Sigmoid colon (tissue), 7 donors: ENCODE measurements at places on chromosomes 1 and 21.

DNA sequence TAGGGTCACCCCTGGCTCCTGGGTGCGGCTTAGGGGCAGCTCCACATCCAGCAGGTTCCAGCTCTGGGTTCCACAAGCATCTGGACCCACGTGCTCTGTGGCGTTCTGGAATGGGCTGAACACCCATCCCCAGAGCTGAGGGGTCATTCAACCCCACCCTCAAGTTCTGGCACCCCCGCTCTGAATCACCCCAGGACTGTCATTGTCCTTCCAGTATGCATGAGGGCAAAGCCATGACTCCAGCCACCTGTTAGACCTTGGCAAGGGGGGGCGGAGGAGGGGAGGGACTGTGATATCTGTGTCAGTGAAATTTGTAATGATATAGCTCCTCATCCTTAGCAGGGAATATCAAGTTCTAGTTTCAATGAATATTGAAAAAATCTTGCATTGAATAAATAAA lies 12.3 kb downstream of the INSRR start:
- no peak for DNase-seq

GRCh38 chr1:1359308-1359663 lies 931 bp upstream of the MXRA8 start:
- no peak for DNase-seq

- no peak for DNase-seq
Measured at GRCh38 chr1:204599596-204599995, 83.4 kb downstream of the MDM4 start.

DNA sequence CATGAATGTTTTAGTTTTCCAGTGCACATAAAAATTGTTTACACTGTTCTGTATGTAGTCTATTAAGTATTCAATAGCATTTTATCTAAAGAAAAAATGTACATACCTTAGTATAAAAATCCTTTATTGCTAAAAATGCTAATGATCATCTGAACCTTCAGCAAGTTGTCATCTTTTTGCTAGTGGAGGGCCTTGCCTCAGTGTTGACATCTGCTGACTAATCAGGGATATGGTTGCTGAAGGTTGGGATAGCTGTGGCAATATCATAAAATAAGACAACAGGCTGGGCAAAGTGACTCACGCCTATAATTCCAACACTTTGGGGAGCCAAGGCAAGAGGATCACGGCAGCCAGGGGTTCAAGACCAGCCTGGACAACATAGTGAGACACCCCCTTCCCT lies 9.0 kb downstream of the DYNLT5 start:
- no peak for DNase-seq

- DNase-seq: no peak
Measured at GRCh38 chr1:176211396-176212165, 4.5 kb upstream of the COP1 start.

- DNase-seq: no peak
Measured at GRCh38 chr1:10516925-10517676, 42.4 kb downstream of the PEX14 start.

DNA sequence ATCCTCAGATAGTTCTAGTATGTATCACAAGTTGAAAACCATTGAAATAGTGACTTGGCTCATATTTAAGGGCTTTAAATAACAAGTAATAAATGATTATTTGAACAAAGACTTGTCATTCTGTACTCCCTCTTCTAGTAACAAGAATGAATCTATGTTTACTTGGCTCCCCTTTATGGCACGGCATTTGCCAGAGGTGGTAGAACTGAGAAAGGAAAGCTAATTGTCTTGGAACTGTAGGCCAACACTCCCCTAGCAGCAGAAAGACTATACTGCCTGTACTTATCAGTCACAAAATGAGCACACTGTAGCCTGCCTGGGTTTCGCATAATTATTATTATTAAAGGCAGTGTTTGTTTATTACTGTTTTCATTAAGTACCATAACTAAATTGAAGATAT lies 29.6 kb upstream of the SMYD2 start:
- DNase-seq: no peak

DNA sequence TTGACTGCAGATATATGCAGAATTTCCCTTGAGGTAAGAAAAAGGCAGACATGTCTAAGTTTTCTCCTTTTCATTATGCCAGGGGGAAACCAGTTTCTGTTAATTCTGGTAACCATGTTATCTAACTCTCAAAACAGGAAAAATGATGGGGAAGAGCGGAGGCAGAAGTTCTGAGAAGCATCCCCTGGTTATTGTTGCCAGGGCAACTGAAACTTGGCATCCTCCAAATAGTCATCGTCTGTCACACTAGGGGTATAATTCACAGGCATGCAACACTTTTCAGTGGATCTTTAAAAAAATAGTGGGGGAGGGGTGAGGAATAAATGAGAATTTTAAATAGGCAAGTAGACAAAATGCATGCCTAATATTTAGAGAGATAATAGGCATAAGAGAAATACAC lies 715.3 kb upstream of the CXADR start:
- no peak for DNase-seq

DNA sequence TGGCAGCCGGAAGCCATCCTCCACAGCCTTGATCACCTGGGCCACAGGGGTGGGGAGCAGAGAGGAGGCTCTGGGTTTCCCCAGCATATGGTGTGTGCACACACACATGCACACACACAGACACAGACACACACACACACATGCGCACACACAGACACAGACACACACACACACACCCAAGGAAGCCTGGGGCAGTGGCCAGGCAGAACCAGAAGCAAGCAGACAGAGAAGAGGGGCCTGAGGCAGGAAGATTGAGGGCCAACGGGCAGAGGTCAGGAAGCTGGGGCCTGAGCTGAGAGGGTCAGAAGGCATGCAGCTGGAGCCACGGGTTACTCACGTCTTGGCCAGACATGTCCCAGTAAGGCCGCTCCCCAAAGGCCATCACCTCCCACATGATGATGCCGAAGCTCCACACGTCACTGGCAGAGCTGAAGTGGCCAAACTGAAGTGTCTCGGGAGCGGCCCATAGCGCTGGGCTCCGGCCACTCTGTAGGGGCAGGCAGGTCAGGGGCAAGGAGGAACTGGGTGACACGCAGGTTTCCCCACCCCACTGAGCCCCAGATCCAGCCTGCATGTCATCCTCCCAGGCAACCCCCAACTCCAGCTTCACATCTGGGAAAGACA lies 27.4 kb downstream of the CDCA8 start:
- no peak for DNase-seq

DNA sequence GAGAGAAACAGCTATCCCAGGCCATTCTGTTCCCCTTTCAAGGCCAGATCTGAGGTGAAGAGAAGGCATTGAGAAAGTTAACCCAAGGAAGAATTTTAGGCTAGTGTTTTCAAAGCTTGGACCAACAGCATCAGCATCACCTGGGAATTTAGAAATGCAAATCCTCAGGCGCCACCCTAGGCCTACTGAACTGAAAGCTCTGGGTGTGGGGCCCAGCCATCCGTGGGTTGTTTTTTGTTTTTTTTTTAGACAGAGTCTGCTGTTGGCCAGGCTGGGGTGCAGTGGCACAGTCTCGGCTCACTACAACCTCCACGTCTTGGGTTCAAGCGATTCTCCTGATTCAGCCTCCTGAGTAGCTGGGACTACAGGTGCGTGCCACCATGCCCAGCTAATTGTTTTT lies 98.6 kb downstream of the RNF220 start:
- no peak for DNase-seq
